ENCODE measurements at places on chromosomes 2 and 18.

- DNase-seq, result no peak
Observed at GRCh38 chr2:1309507-1309906, 103.8 kb upstream of the TPO start.

DNA sequence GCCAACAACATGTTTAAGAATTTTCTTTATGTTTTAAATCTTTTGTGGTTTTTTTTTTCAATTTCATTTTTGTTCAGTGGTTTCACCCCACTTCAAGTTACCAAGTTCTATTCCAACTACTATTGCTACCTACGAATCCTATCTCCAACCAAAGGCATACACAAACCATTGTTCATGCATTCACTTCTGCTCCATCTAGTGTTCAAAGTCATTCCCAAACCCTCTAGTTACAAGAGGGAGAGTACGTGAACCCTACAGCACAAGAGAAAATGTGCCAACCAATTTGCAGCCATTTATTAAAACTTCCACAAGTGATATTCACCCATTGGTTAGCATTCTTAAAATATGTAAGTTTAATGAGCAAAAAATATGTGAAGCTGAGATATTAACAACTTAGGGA lies 295.1 kb upstream of the KYNU start:
- no peak for DNase-seq

GRCh38 chr2:189633392-189633811 lies 27.9 kb upstream of the ASNSD1 start:
- DNase-seq, result no peak

DNA sequence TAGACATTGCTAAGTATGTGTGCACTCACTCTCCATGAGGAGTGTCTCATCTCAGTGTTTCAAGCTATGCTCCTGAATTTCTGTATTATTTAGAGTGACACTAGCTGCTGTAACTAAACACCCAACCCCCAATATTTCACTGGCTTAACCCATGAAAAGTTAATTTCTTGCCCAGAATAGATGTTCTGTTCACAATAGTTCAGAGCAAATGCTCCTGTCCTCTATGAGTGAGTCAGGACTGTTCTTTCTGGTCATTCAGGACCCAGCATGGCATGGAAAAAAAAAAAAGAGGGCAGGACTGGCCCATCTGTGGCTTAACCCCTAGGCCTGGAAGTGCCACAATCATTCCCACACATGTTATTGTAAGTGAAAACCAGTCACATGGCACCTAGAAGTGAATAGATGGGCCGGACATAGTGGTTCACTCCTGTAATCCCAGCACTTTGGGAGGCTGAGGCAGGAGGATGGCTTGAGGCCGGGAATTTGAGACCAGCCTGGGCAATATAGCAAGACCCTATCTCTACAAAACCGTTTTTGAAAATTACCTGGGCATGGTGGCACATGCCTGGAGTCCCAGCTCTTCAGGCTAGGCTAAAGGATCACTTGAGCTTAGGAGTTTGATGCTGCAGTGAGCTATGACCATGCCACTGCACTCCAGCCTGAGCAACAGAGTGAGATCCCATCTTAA lies 663.6 kb downstream of the IRS1 start:
- no peak for DNase-seq

DNA sequence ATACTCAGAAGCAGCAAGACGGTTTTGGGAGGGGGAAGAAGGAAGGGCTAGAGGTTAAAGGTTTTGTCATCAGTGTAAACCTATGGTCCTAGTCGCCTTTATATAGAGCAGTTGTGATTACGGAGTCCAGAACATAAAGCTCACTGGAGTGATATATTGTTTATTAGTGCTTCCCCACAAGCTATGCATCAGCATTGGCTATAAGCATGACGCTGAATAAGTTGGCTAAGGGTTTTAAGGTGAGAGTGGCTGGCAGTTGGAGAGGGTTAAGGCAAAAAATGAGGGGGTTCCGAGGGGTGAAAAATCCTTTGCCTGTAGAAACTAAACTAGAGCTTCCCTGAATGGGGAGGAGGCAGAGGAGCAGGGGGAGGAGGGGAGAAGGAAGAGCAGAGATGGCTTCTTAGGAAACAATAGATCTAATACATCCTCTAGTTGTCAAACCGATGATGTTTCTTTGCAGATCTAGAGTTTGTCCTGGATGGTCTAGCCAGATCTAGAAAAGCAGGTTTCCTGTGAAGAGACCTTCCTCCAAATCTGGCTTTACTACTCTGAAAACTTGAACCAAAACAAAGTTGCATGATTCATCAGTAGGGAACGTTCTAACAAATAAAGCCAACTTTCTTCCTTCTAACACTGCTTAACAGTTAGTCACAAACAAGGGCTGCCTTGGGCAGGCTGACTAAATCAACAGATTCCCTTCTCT lies 2.5 kb downstream of the KLF7 start:
- DNase-seq, result no peak

GRCh38 chr18:25503567-25504081 lies 151.7 kb upstream of the ZNF521 start:
- no peak for DNase-seq

- DNase-seq, result no peak
Observed at GRCh38 chr2:10518470-10519393, 70.6 kb upstream of the ODC1 start.
